HTR-8/SVneo (cell line): ENCODE measurements at places on chromosomes 4 and X.

DNA sequence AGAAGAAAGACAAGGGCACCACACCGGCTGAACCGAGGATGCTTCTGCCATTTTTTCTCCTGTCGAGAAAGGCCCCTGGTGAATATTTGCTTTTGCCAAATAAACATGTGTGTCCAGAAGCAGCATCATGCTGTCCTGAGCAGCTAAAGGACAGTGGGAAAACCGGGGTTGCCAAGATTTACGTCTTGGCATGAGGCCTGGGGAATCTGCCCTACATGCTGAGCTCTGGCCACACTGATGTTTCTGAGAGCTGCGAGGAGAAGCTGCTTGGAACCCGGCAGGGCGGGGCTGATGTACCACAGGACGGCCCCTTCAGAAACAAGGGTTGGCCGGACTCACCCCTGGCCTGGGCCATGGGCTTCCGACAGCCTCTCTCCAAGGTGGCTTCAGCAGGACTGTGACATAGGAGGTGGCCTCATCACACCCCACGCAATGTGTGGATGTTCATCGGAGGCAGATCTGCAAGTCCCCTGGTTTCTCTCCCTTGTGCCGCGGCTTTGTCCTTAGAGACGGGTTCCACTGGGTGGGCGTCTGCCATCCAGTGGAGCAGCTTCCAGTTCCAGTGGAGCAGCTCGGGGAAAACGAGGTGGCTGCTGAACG is 42.2 kb upstream of the SORCS2 start:
- DNase-seq, result no peak

GRCh38 chrX:973010-973632 is 239.3 kb downstream of the CRLF2 start:
- DNase-seq, result no peak

DNA sequence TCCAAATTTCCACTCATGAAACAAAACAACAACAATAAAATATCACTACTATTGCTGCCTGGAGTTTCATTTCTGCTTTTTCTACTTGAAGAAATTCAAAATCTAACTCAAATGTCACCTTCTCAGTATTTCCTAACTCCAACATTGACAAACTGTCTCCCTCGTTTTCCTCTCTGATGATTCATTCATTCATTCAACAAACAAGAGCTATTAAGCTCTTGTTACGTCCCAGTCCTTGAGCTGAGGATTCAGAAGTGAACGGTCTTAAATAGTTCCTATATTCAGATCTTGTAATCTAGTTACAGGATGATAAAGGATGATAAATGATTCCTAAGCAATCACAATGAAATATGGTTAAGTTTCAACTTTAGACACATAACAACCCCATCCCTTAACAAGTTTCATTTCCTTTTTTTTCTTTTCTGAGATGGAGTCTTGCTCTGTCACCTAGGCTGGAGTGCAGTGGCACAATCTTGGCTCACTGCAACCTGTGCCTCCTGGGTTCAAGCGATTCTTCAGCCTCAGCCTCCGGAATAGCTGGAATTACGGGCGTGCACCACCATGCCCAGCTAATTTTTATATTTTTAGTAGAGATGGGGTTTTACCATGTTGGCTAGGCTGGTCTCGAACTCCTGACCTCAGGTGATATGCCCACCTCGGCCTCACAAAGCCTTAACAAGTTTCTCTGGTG is 1.7 kb downstream of the SLC9B2 start:
- DNase-seq, result no peak

DNA sequence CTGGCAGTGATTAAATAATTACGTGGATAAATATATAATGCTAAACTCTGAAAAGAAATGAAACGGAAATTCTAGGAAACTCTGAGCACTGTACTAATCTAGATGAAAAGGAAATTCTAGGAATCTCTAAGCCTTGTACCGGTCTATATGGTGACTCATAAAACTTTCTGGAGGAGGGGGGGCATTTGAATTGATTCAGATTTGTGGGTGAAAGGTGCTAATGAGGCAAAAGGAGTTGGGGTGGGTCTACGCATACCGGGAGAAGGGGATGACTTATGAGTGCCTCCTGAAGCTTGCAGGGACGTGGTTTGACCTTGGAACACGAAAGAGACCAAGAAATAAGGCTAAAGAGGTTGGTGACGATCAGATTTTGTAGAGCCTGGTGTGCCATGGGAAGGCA is 151.7 kb upstream of the CASK start:
- no peak for DNase-seq

GRCh38 chr4:109708990-109709389 is 5.7 kb upstream of the CASP6 start:
- DNase-seq, result no peak

- DNase-seq, result no peak
Observed at GRCh38 chr4:28209371-28209924, 1348.8 kb downstream of the STIM2 start.

DNA sequence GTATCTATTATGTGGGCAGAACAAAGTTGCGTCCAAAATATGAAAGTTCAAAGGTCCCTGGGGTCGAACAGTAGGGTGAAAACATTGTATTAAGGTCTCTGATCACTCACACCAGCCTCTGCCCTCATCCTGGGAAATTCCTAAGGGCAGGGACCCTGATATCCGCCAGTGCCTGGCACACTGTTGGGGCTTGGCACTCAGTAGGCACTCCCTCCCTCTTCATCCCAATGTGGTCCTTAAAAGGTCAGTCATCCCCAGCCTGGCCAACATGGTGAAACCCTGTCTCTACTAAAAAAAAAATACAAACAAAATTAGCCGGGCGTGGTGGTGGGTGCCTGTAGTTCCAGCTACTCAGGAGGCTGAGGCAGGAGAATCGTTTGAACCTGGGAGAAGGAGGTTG is 6.3 kb downstream of the NDUFB11 start:
- no peak for DNase-seq

- DNase-seq, result peak; percentile 78
Observed at GRCh38 chr4:8468746-8469535, 28.4 kb downstream of the TRMT44 start.

DNA sequence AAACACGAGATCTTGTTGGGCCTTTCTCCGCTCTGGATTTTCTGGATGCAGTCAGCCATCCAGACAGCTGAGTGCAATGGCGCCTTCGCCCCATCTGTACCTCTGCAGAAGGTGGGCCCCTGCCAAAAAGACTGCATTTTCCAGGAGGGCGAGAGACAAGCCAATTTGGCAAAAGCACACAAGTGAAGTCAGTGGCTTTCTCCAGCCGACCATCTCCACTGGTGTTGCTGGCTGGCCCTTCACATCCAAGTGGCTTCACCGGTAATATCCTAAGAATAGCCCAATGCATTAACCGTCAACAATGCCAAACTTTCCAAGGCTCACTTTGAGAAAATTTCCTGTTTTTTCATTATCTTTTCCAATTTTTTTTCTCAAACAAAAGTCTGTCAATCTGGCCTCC is 96.2 kb upstream of the MXRA5 start:
- DNase-seq, result no peak

- no peak for DNase-seq
Observed at GRCh38 chrX:148310426-148311165, 189.8 kb upstream of the AFF2 start.

- DNase-seq, result no peak
Observed at GRCh38 chr4:59044286-59044900, 1934.2 kb upstream of the IGFBP7 start.

DNA sequence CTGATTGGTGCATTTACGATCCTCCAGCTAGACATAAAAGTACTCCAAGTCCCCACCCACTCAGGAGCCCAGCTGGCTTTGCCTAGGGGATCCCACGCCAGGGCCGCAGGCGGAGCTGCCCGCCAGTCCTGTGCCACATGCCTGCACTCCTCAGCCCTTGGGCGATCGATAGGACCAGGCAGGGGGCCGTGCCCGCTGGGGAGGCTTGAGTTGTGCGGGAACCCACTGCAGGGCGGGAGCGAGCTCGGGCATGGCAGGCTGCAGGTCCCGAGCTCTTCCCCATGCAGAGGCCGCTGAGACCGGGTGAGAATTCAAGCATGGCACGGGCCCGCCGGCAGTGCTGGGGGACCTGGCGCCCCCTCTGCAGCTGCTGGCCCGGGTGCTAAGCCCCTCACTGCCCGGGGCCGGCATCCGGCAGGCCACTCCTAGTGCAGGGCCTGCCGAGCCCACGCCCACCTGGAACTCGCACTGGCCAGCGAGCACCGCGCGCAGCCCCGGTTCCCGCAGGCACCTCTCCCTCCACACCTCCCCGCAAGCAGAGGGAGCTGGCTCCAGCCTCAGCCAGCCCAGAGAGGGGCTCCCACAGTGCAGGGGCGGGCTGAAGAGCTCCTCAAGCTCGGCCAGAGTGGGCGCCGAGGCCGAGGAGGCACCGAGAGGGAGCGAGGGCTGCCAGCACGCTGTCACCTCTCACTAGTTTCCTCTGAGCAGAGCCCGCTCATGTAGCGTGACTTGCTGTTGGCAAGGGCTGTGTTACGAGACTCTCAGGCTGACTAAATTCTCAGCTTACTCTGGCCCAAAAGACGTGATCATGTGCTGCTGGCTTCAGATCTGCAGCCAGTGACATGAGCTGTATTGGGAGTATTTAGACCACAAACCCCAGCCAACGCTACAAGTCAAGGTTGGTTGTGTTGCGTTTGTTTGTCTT is 87.5 kb downstream of the TRAPPC11 start:
- DNase-seq, result no peak

- DNase-seq, result no peak
Observed at GRCh38 chr4:7185487-7186030, 6.8 kb upstream of the SORCS2 start.
